ENCODE measurements at places on chromosomes 6 and 20. TPM values are rescaled to one million over a fixed set of nuclear protein-coding genes. Genes with fewer than 3 reads are reported as not detected.
A peak's percentile ranks its signal among the peaks of the same experiment; 100 is the strongest.

Gene SENP6
- total RNA-seq: 97.0 TPM

Gene MLIP
- not detected for total RNA-seq

Gene SPEF1
- not detected for total RNA-seq

Gene IL20RA
- not detected for total RNA-seq

Gene DOP1A
- total RNA-seq: 26.6 TPM

Gene FRK
- 0.03 TPM for total RNA-seq

Gene SALL4
- 0.11 TPM for total RNA-seq

DNA sequence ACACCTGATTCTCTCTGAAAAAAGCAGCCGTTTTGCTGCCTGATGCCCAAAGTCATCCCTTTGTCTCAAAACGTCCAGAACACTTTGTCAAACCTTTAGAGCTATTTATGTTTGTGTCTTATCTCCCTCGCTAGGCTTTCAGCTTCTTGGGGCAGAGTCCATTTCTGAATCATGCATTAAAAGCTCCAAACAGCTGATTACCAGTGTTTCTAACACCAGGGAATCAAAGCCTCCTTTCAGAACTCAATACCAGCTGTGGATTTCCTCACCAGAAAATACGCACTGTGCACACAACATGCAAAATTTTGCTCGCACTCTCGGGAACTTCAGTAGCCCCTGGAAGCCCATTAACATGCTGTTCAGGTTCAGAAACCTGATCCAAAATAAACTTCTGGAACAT lies 333.3 kb downstream of the HACE1 start:
- H3K36me3 ChIP-seq: no peaks in the 10 kb centered on the region
- no peak overlapping the region for H3K4me3 ChIP-seq
- H3K27me3 ChIP-seq: peaks cover 5% of the 10 kb centered on the region
- DNase-seq: no peak
- no peak overlapping the region for H3K27ac ChIP-seq

DNA sequence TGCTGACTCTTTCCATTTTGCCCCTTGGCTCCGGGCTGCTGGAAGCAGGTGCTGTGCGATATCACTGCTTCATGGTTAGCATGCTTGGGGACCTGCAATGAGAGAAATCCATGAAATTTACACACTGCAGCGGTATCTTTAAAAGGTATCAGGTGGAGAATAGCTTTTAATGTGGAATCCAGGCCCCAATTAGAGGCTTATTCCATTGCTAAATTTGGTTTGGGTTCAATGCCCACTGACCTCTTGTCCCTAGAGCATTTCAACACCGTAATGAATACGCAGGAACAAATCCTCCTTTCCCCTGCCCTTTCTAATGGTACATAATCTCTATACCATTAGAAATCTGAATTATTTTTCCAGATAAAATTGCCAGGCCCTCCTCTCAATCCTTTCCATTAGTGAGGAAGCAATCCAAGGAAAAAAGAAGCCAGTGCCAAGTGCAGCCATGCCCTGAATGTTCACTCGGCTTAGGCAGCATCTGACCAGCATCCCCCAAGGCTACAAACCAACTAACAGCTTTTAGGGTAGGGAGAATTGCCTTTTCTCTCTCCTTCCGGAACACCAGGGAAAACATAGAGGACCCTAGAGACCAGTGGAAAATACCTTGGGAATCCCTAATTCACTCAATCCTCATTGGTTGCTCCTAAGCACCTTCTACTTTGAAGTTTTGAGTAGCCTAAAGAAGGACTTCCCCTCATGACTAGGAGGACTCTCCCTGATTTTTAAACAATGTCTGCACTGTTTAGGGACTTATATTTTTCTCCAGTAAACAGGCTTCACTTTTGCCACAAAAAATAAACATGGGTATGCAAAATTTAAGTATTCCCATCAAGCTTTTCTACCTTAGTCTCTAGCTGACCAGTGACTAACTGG lies 143.1 kb downstream of the QRSL1 start:
- no peaks in the 10 kb centered on the region for H3K36me3 ChIP-seq
- H3K27ac ChIP-seq: no peak overlapping the region
- DNase-seq: no peak
- peaks cover 4% of the 10 kb centered on the region for H3K27me3 ChIP-seq

- no peak overlapping the region for H3K4me3 ChIP-seq
- DNase-seq: no peak
- H3K27me3 ChIP-seq: no peaks in the 10 kb centered on the region
- H3K27ac ChIP-seq: no peak overlapping the region
- peaks cover 10% of the 10 kb centered on the region for H3K4me1 ChIP-seq
These were observed 39.0 kb upstream of the PLN start for GRCh38 chr6:118509009-118509617.

DNA sequence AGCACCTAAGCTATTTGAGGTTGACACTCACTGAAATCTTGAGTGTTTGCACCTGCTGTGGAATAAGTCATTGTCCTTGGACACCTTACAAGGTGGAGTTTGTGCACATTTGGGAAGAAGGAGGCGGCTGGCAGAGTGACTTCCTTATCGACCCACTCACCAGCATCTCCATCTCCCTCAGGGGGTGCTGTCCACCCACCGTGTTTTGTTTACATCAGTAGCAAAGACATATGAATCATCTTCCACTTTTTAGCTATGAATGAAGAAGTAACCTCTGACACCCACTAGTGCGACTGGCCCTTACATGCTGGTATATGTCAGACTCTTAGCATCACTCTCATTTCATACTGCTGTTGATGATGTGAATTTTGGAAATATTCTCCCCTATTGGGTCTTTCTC lies 119.5 kb upstream of the SGK1 start:
- peaks cover 19% of the 10 kb centered on the region for H3K4me1 ChIP-seq
- H3K36me3 ChIP-seq: peaks cover 2% of the 10 kb centered on the region
- peak overlapping the region; percentile 58 for H3K4me3 ChIP-seq
- peak overlapping the region; percentile 88 for H3K27ac ChIP-seq
- no peaks in the 10 kb centered on the region for H3K27me3 ChIP-seq

GRCh38 chr6:41346441-41346840 lies 11.0 kb downstream of the NCR2 start:
- peak overlapping the region; percentile 32 for H3K4me3 ChIP-seq
- H3K4me1 ChIP-seq: peaks cover 60% of the 10 kb centered on the region
- peaks cover 2% of the 10 kb centered on the region for H3K27me3 ChIP-seq
- peaks cover 31% of the 10 kb centered on the region for H3K36me3 ChIP-seq
- peak overlapping the region; percentile 98 for H3K27ac ChIP-seq

DNA sequence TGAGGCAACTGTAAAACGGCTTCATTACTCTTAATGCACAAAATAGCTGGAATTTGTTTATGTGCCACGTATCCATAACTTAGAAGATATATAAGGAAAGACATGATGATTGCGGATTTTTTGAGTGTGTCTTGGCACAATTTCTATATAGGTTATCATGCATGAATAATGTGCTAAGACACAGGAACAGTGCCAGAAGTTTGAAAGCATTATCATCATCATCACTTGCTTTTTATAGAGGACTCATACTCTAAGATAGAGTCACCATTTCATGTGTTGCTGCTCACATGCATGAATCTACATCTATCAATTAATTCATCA lies 113.4 kb downstream of the ELOVL4 start:
- no peak for DNase-seq
- H3K4me1 ChIP-seq: no peaks in the 10 kb centered on the region
- H3K4me3 ChIP-seq: no peak overlapping the region
- H3K27me3 ChIP-seq: peaks cover 20% of the 10 kb centered on the region
- H3K27ac ChIP-seq: no peak overlapping the region

DNA sequence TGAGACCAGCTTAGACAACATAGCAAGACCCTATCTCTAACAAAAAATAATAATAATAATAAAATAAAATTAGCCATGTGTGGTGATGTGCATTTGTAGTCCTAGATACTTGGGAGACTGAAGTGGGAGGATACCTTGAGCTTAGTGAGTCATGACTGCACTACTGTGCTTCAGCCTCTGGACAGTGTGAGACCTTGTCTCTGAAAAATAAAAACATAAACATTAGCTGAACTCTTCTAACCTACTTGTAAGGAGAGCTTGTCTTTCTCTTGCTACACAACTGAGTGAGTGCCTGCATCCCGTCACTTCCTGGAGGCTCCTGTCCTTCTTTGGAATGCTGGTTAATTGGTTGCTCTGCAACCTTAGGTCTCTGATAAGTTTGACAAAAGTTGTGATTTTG lies 5.1 kb upstream of the DBNDD2 start:
- no peak for DNase-seq
- H3K27ac ChIP-seq: no peak overlapping the region
- peaks cover 10% of the 10 kb centered on the region for H3K4me1 ChIP-seq
- H3K27me3 ChIP-seq: peaks cover 15% of the 10 kb centered on the region
- H3K36me3 ChIP-seq: peaks cover 21% of the 10 kb centered on the region
- no peak overlapping the region for H3K4me3 ChIP-seq

- no peaks in the 10 kb centered on the region for H3K4me1 ChIP-seq
- DNase-seq: no peak
- H3K4me3 ChIP-seq: no peak overlapping the region
These were observed 187.3 kb upstream of the TENT5A start for GRCh38 chr6:81939766-81940165.

DNA sequence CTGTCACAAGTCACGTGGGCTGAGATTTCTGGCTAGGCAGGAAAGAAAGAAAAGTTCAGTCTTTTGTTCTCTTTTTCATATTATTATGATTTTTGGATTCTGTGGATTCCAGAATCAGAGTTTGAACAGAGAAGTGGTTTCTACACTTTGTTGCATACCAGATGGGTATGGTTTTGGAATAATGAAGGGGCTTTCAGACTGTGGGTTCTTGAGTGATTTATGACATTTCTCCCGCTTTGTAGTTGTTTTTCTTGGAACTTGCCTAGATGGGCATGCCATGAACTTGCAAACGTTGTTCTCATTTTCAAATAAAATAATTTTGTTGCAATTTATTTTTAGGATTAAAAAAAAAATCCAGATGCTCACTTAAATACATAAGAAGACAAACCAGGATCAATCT lies 34.4 kb downstream of the CBFA2T2 start:
- no peaks in the 10 kb centered on the region for H3K27me3 ChIP-seq
- DNase-seq: no peak
- no peak overlapping the region for H3K27ac ChIP-seq
- peaks cover 12% of the 10 kb centered on the region for H3K4me1 ChIP-seq

DNA sequence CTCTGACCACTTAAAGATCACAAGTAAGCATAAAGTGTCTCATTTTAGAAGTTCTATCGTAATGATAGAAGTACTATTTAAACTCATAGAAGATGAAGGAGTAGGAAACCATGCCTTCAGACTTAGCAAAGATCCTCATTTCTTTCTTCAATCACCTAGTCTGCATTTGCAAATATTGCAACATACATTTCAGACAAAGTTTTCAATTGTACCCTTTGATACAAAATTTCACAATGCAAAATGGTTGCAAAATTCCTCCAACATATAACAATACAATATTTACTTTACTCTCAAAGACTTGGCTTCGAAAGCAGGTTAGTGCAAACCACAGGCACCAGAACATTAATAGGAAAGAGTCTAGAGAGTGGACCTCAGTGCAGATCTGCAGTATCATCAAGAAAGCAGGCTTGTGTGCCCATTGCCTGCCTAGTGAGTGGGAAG lies 16.1 kb upstream of the ROS1 start:
- no peaks in the 10 kb centered on the region for H3K36me3 ChIP-seq
- no peak overlapping the region for H3K27ac ChIP-seq
- no peak for DNase-seq
- peaks cover 33% of the 10 kb centered on the region for H3K27me3 ChIP-seq

- DNase-seq: no peak
- no peak overlapping the region for H3K4me3 ChIP-seq
- no peaks in the 10 kb centered on the region for H3K4me1 ChIP-seq
- peaks cover 13% of the 10 kb centered on the region for H3K27me3 ChIP-seq
These were observed 49.0 kb downstream of the PPP1R14C start for GRCh38 chr6:150191809-150192208.

GRCh38 chr20:39338469-39339376 lies 376.6 kb downstream of the DHX35 start:
- H3K4me1 ChIP-seq: peaks cover 1% of the 10 kb centered on the region
- H3K27ac ChIP-seq: no peak overlapping the region
- no peaks in the 10 kb centered on the region for H3K27me3 ChIP-seq

GRCh38 chr6:169619650-169620049 lies 82.2 kb downstream of the WDR27 start:
- peaks cover 2% of the 10 kb centered on the region for H3K36me3 ChIP-seq
- H3K27ac ChIP-seq: no peak overlapping the region
- H3K4me3 ChIP-seq: no peak overlapping the region
- no peak for DNase-seq
- no peaks in the 10 kb centered on the region for H3K27me3 ChIP-seq

DNA sequence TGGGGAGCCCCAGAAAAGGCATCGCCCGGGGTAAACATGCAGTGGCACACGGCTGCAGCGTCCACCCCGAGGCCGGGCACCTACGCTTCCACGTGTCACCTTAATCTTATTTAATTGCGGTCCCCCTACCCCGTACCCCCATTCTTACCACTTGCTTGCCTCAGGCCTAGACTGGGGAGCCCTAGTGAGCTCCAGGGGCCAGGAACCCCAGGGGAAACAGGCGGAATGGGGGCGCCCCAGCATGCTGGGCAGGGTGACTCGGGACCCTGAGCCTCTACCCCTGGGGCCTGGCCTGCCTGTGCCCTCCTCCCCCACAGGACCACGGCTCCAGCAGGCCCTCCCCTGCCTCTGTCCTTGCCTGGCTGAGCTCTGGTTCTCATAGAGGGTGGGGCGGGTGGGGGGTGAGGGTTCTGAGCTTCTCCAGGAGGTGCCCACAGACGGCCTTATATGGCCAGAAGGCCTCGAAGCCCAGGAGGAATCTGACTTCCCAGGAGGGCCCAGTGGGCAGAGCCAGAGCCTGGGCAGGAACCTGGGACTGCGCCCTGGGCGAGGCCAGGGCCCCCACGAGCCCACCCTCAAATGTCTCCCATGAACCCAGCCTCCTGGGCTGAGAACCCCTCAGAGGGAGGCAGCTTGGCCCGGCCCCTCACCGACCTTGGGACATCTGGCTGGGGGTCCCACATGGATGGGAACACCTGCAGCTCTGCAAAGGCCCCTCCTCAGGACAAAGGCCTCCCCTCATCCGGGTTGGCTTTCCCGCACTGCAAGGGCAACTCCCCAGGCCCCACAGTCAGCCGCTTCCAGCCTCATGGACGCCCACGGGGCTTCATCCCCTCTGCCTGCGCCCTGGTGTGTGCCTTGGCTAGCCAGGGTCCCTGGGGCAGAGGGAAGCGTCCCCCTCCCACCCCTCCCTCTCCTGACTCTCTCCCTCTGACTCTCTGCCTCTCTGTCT lies 5.2 kb upstream of the LAMA5 start:
- peaks cover 2% of the 10 kb centered on the region for H3K4me1 ChIP-seq
- H3K36me3 ChIP-seq: no peaks in the 10 kb centered on the region
- H3K27ac ChIP-seq: peak overlapping the region; percentile 1
- no peak overlapping the region for H3K4me3 ChIP-seq
- DNase-seq: no peak
